Thoracic aorta (tissue), 2 donors: ENCODE measurements at places on chromosomes 11 and 22. TPM values are rescaled to one million over a fixed set of nuclear protein-coding genes. Genes with fewer than 3 reads are reported as not detected.

DNA sequence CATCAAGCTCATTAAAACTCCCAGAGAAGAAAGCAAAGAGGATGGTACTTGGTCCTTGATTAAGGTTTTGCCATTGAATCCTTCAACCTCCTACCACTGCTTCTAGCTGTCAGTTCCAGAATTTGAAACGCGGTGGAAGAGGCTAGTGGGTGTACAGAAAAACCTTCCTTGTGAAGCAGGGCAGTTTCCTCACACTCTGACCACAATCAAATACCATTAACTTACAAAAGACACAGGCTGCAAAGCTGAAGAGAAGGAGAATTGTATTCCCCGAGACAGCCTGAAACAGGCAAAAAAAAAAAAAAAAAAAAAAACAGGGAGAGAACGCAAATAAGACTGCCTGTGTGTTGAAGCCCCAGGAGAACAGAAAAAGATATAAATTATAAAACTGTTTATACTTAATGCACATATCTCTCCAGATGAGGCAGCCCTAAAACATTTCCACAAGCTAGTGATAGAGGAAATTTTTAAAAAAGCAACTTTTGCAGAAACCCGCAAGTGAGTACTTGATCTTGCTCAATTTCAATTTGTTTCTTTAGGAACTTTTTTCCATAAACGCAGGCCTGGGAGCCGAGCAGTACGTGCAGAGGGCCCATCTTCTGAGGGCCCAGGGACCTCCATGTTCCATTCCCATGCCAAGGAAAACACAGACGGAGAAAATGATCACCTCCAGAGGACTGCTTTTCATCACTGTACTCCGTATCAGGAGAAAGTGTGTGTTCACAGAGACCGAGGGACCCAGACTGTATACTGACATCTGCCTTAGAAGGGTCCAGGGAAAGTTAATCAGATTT lies 218.7 kb upstream of the BLID start:
- DNase-seq: no peak

DNA sequence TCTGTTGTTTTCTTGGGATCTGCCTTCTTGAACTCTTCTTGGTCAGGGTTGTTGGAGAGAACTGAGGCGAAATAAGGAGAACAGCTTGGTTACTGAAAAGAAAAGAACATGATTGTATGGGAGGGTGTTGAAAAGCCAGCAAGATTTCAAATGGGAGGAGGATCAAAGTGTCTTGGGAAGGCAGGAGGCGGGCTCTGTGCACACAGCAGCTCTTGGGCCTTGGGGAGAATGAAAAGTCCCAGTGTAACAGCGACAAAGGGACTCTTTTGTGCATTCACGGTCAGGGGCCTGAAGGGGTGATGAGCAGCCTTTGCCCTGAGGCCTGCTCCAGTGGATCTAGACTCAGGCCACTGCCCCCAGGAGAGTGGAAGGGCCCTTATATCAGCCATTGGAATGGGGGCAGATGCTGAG lies 135.4 kb downstream of the ADAMTS15 start:
- DNase-seq: no peak

The MCHR1 gene
- 0.41 TPM for total RNA-seq

The LDLRAD3 gene
- total RNA-seq: 6.1 TPM

The FOLR2 gene
- 51.4 TPM for total RNA-seq

GRCh38 chr11:15499674-15500073 lies 385.0 kb downstream of the INSC start:
- DNase-seq: no peak

The BAIAP2L2 gene
- not detected for total RNA-seq

The THRSP gene
- not detected for total RNA-seq

- DNase-seq: no peak
Measured at GRCh38 chr11:126329644-126330211, 25.8 kb upstream of the ST3GAL4 start.

The SYT13 gene
- total RNA-seq: not detected

The NDUFC2 gene
- total RNA-seq: 62.0 TPM

DNA sequence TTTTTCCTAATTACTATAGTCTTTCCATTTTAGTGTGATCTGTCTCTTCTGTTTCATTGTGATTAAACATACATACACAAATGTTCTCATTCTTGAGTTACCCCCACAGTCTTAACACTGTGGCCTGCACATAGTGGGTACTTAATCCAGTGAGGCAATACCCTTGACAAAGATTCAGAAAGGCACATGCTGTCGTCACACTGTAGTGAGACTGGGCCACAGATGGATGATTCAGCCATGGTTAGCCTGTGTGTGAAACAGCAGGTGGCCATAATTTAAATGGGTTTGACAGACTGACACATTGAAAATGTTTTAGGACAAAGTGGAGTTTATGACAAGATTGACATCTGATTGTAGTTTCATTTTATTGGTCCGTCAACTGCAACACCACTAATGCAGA lies 313.1 kb downstream of the C11orf87 start:
- no peak for DNase-seq

The RCOR2 gene
- 1.4 TPM for total RNA-seq

- DNase-seq: no peak
Measured at GRCh38 chr22:28570696-28571373, 108.8 kb downstream of the TTC28 start.

GRCh38 chr11:9689721-9690120 lies 25.8 kb downstream of the SWAP70 start:
- DNase-seq: no peak

- no peak for DNase-seq
Measured at GRCh38 chr11:100883830-100884229, 196.7 kb downstream of the ARHGAP42 start.

DNA sequence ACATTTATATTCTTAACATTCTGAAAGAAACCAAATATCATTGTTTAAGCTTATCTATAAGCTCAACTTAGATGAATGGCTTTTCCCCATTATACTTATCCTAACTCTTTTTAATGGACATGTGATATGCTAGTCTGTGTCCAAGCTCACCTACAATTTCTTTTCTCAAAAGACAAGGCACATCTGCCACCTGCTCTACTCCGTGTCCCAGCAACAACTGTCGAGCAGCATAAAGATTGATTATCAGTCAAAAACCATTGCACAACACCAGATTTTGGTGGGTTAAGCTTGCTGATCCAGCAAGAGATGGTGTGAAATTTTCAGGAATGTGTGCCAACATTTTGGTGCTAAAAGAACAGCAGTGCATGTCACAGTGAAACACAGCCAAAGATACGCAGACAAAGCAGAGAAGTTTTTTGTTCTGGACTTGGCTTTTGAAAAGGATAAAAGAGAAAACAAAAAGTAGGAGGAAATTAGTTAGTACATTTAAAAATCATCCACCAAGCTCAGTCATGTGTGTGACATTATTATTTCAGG lies 65.8 kb downstream of the DCDC1 start:
- no peak for DNase-seq

The ISX gene
- not detected for total RNA-seq

DNA sequence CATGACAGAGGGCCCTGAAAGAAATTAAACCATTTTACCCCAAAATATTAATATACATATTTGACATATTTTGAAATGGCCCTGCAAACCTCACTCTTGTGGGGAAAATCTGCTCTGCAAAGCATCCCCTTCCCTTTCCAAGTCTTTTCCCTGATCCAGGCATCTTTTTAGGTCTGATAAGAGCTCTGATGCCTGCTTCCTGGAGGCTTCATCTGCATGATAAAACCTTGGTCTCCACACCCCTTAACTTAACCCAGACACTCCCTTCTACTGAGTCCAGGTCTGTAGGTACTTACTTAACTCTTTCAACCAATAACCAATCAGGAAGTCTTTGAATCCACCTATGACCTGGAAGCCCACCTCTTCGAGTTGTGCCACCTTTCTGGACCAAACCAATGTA lies 1.8 kb upstream of the LGALS12 start:
- no peak for DNase-seq

GRCh38 chr11:3969613-3970012 lies 114.1 kb downstream of the STIM1 start:
- DNase-seq: no peak

The RBMXL2 gene
- total RNA-seq: not detected

The KDM4D gene
- 1.9 TPM for total RNA-seq

GRCh38 chr11:488579-488978 lies 18.5 kb downstream of the RNH1 start:
- no peak for DNase-seq

DNA sequence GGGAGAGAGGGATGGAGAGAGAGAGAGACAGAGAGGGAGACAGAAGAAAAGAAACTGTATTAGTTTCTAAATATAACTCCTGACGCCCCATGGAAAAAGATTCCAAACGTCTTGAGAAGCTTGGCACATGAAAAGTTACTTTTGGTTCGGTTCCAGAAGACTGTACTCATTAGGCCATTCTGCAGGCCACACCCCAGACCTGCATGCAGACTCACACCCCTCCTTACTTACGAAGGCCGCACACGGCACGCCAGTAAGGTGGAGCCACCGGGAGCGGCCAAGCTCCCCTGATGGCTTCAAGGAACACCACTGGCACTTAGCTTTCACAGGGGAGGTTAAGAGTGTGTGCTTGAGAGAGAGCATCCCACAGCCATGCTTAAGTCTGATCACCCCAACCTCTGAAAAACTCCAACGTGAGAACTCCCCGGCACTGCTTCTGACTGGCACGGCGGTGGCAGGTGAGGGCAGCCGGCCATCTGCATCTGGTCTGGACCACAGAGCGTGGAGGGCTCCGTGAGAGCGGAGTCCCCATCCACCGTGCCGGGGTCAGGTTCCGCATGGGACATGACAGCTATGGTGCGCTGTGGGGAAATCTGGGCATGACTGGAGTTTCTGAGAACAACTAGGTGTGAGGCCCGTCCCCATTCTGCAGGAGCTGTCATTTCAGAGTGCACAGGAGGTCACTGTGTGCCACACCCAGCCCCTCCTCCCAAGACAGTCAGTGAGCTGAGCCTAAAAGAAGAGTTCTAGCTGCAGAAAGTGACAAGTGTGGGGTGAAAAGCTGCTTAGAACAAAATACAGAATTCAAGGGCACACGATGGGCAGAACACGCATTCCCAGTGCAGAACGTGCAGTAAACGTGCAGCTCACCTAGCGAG lies 62.4 kb downstream of the MYH9 start:
- DNase-seq: peak; percentile 82

DNA sequence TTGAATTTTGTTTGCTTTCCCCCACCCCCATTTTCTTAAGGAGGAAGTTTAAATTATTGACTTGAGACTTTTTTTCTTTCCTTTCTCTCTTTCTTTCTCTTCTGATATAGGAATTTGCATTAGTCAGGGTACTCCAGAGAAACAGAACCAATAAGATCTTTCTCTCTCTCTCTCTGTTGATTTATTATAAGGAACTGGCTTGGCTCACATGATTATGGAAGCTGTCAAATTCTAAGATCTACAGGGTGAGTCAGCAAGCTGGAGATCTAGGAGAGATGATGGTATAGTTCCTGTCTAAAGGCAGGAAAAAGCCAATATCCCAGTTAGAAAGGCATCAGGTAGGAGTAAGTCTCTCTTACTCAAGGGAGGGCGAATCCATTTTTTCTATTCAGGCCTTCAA lies 64.0 kb downstream of the CCDC81 start:
- DNase-seq: no peak

DNA sequence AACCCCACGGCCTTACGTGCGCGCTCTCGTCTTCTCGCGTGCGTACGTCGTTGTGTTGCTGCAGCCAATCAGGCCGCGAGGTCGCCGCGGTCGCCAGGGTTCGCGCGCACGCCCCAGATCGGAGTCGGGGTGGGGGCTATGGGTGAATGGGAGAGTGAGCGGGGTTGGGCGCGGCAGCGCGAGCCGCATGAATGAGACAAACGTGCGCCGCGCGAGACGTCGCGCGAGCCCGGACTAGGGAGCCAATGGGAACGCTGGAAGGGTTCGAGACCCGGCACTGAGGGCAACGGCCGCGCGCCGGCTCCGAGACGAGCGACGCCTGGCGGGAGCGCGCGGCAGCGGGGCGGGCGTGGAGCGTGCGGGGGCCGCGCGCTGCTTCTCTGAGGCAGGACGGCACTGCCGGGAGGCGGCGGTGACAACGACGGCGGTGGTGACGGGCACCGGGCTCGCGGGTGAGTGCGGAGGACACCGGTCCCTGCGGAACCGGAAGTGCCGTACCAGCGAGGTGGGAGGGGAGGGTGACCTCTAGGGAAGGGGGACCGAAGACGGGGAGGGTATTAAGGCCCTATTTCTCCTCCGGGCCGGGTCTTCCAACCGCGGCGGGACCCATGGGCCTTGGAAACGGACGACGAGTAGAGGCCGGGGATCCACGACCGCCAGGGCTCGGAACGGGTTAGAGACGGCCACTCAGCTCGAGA lies at the start of gene ZDHHC5:
TSS of gene ZDHHC5 (plus strand) at position 379 of the 698 bp plus-strand sequence. CDS start 4,977 bp downstream, outside the sequence.
- DNase-seq: peak; percentile 98

DNA sequence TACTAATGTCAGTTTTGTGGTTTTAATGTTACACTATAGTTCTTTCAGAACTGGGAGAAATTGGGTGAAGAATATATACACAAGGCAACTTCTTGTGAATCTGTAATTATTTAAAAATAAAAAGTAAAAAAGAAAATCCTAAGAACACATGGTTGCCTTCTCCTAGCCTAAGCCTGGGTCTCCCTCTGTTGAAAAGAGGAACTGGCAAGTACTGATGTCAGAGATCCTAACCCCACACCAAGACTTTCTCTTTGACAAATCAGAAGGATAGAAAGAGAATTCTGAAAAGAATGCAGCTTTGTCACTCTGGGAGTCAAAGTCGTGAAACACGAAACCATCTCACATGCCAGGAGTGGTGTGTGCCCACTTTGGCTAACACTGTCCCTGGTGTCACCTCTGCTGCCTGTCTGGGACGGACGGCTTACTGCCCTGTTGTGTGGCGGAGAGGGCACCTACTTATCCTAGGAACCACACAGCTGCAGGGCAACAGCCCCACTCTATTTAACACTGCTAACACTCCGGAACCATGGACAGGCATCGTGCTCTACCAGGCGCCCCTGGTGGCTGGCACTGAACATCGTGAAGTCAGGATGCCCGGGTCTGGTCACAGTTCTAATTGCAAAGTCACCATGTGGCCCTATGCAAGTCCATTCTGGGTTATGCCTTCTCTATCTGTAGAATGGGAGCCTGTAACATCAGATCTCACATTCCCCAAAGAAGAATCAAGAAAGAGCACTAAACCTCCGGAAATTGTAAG lies 108.7 kb upstream of the CD82 start:
- no peak for DNase-seq

The EPS8L2 gene
- 39.6 TPM for total RNA-seq

- DNase-seq: no peak
Measured at GRCh38 chr11:59802639-59803176, 7.9 kb downstream of the MRPL16 start.

The SOX10 gene
- 0.95 TPM for total RNA-seq

GRCh38 chr11:106278391-106278790 lies 200.9 kb downstream of the AASDHPPT start:
- no peak for DNase-seq

DNA sequence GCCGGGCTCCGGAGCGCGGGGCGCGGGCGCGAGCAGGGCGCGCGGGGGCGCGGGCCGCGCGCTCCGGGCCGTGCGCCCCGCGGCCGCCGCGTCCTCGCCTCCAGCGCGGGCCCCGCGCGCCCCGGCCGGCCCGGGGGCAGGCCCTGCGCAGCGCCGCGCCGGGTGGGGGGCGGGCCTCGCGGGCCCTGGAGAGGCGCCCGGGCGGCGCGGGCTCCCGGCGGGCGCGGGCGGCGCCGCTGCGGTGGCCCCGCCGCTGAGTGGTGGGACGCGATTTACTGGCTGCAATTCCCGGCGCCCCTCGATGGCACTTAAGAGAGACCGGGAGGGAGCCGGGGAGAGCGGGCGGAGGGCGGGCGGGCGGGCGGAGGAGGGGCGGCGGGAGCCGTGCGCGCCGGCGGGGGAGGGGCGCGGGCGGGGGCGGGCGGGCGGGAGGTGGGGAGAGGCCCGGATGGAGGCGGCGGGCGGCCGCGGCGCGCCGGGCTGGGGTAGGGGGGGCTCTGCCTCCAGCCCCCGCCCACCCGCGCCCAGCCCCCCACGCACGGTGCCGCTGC lies 73.2 kb upstream of the TCF20 start:
- DNase-seq: no peak

The CALCA gene
- total RNA-seq: not detected
